ENCODE measurements at places on chromosomes 7 and 10.

DNA sequence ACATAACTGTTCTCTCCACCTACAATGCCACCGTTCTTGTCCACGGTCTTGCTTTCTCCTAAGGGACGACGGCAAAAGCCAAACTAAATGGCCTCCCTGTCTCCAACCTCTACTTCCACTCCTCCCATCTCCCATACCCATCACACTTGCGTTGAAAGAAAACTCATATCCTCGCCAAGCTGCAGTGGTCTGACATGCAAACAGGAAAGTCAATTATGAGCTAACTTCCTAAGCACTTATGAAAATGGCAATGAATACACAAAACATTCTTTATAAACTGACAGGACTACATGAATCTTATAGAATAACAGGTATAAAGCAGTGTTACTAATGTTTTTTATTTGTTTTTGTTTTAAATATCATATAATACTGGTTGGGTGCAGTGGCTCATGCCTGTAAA lies 46.4 kb downstream of the TYW1B start:
- DNase-seq: no peak

GRCh38 chr10:51377932-51378599 lies 303.8 kb downstream of the PRKG1 start:
- no peak for DNase-seq

GRCh38 chr7:130334274-130334673 lies 10.3 kb upstream of the CPA5 start:
- DNase-seq: peak; percentile 73

DNA sequence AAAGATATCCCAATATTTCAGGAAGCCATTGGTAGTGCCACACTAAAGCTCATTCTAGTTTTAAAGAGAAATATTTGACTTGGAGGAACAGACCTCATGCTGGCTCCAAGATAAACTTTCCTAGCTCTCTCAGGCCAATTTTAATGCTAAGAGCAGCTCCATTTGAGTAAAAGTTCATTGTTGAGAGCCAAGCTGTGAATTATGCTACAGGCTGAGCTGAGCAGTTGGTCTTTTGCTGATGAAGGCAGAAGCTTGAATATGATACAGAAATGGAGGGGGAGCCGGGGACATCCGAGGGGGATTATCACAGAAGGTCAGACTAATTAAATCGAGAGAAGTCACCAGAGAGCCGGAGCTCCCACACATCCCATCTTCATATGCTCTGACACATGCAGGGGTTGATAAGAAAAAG lies 175.7 kb upstream of the AUTS2 start:
- DNase-seq: peak; percentile 50

DNA sequence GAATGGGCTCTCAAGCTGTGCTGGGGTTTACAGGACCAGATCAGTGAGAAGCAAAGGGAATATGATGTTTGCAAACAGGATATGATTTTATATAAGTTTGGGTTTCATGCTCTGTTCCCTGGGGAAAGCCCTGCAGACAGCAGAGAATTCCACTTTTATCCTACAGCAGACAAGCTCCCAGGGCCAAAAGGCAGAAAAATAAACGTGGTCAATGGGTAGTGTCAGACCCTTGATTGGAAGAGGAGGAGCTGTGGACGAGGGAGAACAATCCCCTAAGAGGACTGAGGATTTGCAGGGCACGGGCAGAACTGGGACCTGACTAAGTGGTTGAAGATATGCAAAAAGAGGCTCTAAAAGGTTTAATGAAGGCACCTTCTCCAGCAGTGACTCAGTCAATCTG lies 275.3 kb downstream of the HDAC9 start:
- no peak for DNase-seq

- no peak for DNase-seq
Measured at GRCh38 chr7:135166338-135166990, 4.0 kb downstream of the CYREN start.

- no peak for DNase-seq
Measured at GRCh38 chr7:7122033-7122478, 60.3 kb upstream of the C1GALT1 start.

DNA sequence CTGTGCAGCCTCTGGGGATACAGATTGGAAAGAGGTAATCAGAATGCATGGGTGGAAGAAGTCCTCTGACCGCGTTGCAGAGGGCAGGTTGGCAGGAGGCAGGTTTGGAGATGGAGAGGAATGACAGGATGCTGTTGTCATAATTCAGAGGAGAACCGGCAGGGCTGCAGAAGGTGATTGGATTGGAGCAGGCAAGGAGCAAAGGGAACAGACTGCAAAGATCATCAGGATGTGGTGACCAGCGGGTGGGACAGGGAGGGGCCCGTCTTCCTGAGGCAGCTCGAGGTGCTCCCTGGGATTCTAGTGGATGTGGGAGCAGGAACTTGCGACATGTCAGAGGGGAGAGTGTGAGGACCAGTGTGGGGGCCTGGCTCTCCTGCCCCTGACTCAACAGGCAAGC lies 78.5 kb upstream of the PPIF start:
- no peak for DNase-seq

DNA sequence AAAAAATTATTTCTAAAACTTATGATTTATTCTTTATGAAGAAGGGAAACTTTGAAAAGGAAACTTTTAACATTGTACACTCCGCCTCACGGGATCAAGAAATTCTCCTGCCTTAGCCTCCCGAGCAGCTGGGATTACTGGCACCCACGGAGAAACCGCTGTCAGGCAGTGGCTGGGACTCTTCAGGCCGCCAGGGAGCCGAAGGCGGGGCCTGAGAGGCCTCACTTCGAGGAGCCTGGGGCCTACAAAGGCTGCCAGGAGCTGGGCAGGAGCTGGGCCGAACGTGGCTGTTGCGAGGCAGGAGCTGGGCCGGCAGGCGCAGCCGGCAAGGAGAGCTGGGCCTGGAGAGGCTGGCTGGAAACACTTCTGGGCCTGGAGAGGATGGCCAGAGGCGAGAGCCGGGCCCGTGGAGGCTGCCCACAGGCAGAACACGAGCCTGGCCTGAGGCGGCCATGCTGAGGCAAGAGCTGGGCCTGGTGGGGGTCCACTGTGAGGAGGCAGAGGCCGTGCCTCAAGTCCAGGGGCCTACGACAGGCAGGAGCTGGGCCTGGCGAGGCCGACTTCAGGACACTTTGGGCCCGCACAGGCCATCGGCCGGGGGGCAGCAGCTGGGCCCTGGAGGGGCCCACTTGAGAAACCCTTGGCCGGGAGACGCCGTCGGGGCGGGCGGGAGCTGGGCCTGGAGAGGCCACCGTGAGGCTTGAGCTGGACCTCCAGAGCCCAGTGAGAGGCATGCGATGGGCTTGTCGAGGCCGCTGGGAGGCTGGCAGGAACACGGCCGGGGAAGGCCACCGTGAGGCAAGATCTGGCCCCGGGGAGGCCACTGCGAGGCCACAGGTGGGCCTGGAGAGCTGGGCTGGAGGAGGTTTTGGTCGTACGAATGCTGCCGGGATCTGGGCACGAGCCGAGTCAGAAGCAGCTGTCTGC lies 23.7 kb downstream of the MDH2 start:
- DNase-seq: no peak

- DNase-seq: no peak
Measured at GRCh38 chr7:121041516-121042148, 53.1 kb downstream of the CPED1 start.

- peak; percentile 17 for DNase-seq
Measured at GRCh38 chr10:101564490-101564991, 23.5 kb downstream of the POLL start.

DNA sequence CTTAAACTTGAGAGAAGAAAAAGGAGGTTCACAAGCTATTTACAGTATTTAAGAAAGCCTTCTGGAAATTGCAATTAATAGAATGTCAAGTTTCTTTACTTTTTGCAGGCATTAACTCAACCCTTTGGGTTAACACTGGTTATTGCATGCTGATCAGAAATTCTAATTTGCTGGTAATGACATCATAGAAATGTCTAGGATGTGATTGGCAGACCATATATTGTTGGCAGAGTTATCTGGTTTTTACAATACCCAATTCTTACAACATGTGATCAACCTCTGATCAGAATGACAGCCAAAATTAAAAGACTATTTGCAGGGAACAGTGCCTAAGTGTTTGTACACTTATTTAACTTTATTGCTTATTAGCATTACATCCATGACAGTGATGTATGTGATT lies 1.6 kb upstream of the CASD1 start:
- DNase-seq: no peak

DNA sequence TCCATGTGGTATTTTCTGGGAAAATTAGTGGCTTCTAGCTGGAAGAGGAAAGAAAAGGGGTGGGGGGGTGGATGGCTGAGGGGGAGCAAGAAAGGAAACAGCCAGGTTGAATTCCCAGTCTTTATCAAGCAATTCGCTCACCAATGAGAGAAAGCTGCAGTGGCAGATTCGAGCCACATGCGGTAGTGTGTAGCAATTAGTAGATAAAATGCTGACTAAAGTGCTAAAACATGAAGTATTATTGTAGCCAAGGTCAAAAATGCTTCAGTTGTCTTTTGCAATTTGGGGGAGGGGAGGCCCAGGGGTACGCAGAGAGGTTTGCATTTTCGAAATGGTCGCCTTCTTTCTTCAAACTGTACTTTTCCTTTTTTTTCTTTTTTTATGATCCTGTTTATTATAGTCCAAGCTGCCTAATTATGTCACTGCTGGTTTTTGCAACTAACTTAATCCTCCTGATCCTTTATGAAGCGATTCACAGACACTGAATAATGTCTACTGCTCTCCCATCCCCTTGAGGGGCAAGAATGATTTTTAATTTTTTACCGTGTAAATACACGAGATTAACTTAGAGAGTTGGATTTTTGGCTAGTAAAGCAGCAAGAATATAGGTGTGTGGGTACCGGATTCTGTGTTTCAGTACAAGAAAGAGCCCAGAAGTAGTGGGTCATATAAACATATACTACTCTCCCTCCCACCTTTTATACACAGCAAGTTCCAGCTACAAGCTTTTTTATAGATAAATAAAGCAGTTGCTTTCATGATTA lies 3.6 kb upstream of the ARID5B start:
- DNase-seq: peak; percentile 58

DNA sequence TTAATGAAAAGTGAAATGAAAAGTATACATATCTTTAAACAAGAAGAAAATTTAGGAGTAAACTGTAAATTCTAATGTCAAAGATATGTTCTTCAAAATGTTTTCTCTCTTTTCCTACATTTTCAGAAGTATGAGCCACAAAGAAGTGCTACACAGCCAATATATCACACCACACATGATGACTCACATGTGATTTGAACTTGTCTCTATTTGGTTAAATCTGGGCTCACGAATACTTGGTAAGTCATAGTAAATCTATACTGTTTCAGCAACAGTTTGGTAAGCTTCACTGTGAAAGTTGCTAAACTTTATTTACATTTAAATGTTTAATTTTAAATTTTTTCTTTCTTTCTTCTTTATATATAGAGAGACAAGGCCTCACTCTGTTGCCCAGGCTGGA lies 380.6 kb upstream of the IGFBP3 start:
- DNase-seq: no peak

GRCh38 chr10:128086003-128086863 lies 40.0 kb downstream of the MKI67 start:
- DNase-seq: no peak

GRCh38 chr10:121662945-121663917 lies 65.0 kb upstream of the FGFR2 start:
- DNase-seq: no peak

DNA sequence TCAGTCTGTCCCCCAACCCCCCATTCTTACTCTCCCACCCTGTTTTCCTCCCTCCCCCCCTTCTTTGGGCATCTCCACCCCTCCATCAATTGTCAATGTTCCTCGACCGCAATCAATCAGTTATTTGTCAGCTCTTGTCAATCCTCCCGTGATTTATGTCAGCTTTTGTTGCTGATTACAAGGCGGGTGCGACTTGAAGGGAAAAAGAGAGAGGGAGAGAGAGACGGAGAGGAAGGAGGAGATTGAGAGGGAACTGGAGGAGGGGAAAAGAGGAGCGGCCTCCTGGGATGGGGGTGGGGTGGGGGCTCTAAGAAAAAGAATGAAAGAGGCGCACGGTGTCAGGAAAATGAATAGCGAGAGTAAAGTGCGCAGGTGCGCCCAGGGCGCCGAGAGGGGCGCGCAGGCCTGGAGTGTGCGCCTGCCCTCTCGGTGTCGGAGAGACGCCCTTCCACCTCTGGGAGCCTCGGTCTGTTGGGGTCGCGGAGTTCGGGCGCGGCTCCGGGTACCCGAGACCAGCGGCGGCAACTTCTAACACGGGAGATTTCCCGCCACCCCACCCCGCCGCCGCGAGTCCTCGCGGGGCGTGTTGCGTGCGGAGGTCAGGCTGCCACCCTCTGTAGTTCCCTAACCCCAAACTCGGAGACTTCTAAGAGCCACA lies 1.1 kb upstream of the ZNF503 start:
- no peak for DNase-seq

DNA sequence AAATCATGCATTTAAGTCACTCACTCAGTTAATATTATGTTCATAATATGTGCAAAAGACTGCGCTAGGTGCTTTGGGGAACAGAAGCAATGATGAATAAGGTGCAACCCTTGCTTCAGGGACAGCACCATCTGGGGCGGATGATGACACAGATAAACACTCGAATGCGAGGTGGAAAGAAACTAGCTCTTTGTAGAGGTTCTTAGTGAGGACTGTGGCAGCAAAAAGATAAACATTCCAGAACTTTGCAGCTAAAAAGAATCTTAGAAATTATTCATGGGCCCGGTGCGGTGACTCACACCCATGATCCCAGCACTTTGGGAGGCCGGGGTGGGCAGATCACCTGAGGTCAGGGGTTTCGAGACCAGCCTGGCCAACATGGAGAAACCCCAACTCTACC lies 29.8 kb upstream of the CHST15 start:
- no peak for DNase-seq

DNA sequence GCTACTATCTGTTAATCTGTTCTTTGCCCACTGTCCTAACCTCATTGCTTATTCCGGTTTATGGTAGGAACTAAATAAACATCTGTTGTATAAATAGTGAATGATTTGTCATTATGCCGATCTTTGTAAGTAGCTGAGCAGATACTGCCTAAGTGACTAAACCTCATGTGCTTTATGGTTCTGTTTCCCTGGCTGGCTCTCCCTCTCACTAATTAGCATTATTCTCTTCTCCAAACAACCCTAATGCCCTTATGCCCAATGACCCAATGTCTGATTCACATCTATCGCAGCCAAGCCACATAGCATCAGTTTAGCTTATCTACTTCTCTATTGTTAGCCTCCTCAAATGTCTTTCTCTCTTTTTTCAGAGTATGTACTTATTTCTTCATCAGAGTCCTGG lies 462.3 kb upstream of the POT1 start:
- no peak for DNase-seq

GRCh38 chr7:139382439-139382838 lies 22.7 kb downstream of the LUC7L2 start:
- no peak for DNase-seq

DNA sequence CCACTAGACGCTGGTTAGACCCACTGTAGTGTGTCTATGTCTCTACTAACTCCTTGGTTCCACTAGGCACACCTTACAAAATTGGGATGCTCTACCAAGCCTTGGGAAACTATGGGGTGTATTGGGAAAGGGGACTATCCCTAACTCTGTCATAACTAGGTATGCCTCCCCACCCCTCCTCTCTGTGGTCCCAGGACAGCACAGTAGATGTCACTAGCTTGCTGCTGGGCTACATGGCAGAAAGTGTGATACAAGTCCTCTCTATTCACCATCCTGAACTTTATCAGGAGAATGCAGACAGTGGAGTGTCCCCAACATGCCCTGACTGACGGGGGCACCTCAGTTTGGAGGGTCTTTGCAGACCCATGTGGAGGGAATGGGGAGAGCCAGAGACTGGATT lies 30.3 kb upstream of the TMEM273 start:
- no peak for DNase-seq
